ENCODE measurements at places on chromosomes 4 and X. TPM values are rescaled to one million over a fixed set of nuclear protein-coding genes. Genes with fewer than 3 reads are reported as not detected.

PPP4R3C gene
- total RNA-seq, result not detected

ADH1A gene
- total RNA-seq, result not detected

PAGE5 gene
- not detected for total RNA-seq

TMSB15C gene
- not detected for total RNA-seq

TMPRSS11D gene
- not detected for total RNA-seq

MGST2 gene
- 110 TPM for total RNA-seq

RPL39 gene
- total RNA-seq, result 1,133 TPM

MMRN1 gene
- total RNA-seq, result 1.5 TPM

GAB1 gene
- total RNA-seq, result 80.6 TPM

NEXMIF gene
- total RNA-seq, result 0.66 TPM

SGMS2 gene
- total RNA-seq, result 117 TPM

SSX2B gene
- total RNA-seq, result not detected

DCHS2 gene
- not detected for total RNA-seq

EOLA1 gene
- 35.9 TPM for total RNA-seq

DIPK2B gene
- total RNA-seq, result 31.8 TPM

AKAP14 gene
- total RNA-seq, result not detected

PLAC1 gene
- not detected for total RNA-seq

SPARCL1 gene
- total RNA-seq, result 199 TPM

CXCL8 gene
- not detected for total RNA-seq

MAGEA8 gene
- total RNA-seq, result not detected

IGSF1 gene
- 1.1 TPM for total RNA-seq

VCX2 gene
- total RNA-seq, result not detected

EGFL6 gene
- total RNA-seq, result not detected

F8A2 gene
- not detected for total RNA-seq

GIMD1 gene
- total RNA-seq, result not detected

NPFFR2 gene
- total RNA-seq, result not detected

KIT gene
- total RNA-seq, result 4.7 TPM

ANXA3 gene
- 12.9 TPM for total RNA-seq

Measured in heart left ventricle (tissue), 16 donors.